ENCODE measurements at places on chromosomes 13 and 19.

DNA sequence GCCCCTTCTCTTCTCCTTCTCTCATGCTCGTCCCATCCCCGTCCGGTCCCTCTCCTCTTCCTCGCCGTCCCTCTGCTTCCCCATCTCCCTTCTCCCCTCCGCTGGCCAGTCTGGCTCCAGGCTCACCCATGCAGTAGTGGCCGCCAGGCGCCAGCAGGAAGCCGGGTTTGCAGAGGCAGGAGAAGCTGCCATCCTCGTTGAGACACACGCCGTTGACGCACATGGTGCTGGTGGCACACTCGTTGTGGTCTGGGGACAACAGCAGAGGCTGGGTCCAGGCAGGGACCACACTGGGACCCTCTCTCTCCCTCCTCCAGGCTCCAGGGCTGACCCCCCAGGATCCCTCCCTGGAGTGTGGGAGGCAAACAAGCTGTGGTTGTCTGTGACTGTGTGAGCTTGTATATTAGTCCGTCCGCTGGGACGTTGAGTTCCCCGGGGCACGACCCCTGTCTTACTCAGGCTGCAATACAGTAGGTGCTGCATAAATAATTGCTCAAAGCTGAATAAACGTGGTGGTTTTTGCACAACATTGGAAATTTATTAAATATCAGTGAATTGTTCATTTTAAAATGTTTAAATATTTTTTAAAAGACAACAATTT is 16.4 kb downstream of the FBN3 start:
- DNase-seq = no peak

DNA sequence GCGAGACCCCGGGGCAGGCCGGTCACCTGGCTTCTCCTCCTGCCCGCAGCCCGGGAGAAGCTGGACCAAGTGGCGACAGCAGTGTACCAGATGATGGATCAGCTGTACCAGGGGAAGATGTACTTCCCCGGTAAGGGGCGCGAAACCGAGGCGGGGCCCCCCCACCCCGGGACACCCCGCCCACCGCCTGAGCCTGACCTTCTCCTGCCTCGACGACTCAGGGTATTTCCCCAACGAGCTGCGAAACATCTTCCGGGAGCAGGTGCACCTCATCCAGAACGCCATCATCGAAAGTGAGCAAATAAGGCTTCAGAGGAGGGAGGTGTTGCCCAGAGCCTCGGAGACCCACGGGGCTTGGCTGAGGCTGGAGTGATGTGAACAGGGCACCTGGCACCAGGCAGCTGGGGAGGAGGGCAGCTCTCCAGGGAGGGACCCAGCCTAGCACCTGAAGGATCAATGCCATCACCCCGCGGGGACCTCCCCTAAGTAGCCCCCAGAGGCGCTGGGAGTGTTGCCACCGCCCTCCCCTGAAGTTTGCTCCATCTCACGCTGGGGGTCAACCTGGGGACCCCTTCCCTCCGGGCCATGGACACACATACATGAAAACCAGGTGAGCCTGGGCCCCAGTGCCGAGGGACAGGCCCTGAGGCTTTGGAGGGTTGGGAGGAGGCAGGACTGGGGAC is 629 bp downstream of the IZUMO4 start:
- no peak for DNase-seq

DNA sequence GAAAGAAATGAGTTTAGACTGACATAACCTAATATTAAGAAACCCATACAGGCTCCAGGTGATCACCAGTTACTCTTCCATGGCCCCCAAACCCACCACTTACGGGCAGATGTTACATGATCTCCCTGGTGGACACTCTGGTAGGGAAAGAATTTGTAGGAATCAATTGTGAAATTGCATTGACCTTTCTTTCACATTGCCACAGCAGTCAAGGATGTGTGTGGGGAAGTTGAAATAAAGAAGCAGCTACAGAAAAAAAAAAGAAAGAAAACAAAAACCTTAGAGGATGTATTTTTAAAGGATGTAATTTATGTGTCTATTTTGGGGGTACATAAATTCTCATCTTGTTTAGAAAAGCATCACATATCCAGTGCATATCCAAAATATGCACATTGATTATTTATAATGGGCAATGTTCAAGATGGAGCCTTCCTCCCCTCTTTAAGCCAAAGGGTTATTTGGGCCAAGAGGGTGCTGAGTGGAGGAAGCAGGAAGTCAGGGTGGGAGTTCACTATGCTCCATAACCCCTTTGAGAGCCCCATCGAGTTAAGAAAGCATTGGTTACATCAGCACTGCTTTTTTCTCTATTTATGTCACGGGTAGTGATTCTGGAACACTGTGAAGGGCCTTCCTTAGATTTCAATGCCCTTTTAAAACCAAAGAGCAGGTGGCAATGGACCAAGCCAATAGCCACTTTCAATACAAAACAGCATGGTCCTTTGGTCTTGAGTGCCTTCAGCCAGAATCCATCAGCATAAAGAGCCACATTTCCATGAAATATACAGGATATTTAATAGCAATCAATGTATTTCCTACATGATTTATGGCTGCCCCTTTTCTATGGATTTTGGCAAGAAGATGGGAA is 169.6 kb downstream of the LACC1 start:
- no peak for DNase-seq

GRCh38 chr13:67299751-67300150 is 69.6 kb upstream of the PCDH9 start:
- DNase-seq = no peak

DNA sequence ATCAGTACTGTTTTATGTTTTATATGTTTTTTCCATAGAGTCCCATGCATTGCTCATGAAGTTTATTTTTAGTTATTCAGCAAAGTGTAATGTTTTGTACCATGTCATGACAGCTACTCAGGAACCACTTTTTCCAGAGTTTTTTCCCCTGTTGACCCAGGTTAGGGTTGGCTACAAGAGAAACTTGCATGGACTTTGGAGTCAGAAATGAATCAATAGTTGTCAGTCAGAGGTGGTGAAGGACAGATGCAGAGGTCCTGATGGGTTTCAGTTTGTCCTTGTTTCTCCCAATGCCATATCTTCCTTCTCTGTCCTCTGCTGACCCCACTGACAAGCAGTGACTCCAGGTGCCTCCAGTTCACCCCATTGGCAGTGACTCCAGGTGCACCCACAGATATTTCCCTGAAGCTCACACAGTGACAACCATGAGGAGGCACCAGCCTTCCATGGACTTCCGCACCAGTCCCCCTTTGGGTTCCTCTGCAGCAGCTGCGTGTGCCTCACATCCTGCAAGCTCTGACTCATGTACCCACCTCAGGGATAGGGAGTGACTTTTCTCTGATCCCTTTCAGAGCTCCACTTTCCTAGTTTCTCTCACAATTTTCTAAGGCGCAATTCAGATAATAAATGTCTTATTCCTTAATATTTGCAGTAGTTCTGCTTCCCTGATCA is 92.1 kb downstream of the AKAP11 start:
- DNase-seq = no peak

- DNase-seq = no peak
Measured at GRCh38 chr19:8252922-8253589, 43.9 kb downstream of the CERS4 start.

DNA sequence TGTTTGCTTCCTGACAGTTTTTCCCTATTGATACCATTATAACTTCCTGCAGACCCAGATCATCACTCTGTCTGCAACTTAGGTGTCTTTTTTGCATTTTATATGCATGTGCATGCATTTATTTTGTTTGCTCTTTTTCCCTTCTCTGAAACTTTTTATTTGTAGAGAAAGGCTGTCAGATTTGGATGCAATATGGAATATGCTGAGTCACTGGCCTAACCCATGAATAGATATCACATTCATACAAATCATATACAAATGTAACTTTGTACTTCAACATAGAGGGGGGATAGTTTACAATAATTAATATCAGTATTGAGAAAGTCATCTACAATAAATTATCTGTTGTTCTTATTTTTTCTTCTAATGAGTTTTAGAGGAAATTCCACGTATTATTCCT is 1465.0 kb downstream of the EFNB2 start:
- DNase-seq = no peak
